Activated T-helper 2 cell treated with anti-CD3 and anti-CD28 coated beads, Interferon-gamma antibody, Interleukin-2, Interleukin-4, amounts not matched to agents 10 μg/mL and 5 μg/mL and 100 μg/mL, durations not matched to agents 14 hours and 24 hours and 36 hours (primary cell): ENCODE measurements at places on chromosomes 12 and 14.

DNA sequence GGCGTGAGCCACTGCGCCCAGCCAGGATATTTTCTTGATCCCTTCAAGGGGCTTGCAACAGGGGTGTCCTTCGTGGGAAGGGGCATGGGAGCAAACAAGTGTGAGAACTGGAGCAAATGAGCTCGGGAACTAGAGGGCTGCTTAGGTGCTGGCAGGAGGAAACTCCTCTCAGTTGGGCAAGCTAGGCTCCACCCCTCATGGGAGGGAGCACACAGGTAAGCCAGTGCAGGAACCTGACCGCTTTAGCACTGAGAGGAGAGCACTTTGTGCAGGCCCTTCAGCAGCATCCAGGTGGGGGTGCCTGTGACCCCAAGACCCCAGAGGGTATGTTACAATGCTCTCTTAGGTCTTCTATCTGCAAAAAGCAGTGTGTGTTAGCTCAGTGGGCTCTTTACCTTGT lies 755.4 kb upstream of the MDGA2 start:
- H3K4me1 ChIP-seq: no peaks in the 10 kb centered on the region
- no peak for DNase-seq
- H3K27ac ChIP-seq: no peak overlapping the region
- H3K4me3 ChIP-seq: no peak overlapping the region

DNA sequence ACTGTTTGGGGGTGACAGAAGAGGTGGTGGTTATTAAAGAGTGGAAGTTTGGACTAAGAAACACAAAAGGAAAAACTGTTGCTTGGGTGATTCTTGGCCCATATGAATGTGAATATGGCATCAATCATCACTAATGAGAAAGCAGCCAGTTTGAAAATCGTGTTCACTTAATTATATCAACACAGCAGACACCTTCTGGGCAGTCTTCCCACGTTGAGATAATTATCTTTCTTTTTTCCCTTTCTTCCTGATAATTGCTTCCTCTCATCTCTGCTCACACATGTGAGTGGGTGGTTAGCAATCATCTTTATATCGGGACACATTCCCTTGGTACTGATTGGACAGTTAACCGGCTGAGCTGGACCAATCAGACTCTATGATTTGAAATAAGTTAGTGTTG lies 539.7 kb downstream of the AACS start:
- H3K4me1 ChIP-seq: no peaks in the 10 kb centered on the region
- H3K4me3 ChIP-seq: no peak overlapping the region
- no peak overlapping the region for H3K27ac ChIP-seq

DNA sequence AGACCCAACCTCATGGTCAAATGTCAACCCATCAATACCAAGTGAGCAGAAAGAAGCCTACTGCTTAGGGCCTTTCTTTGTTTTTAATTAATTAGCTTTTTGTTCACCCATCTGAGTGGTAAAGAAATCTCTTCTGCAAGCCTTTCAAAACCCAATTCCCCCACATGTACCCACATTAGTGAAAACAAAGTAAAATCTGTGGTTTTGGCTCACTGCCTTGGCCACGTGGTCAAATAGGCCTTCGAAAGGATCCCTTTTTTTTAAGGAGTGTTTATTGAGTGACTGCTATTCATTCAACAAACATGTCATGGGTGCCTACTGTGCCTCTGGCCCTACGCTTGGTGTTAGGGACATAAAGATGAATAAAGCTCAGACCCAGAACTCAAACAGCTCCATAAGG lies 160.1 kb downstream of the NUAK1 start:
- no peaks in the 10 kb centered on the region for H3K4me1 ChIP-seq
- H3K4me3 ChIP-seq: no peak overlapping the region
- DNase-seq: no peak
- H3K36me3 ChIP-seq: no peaks in the 10 kb centered on the region

DNA sequence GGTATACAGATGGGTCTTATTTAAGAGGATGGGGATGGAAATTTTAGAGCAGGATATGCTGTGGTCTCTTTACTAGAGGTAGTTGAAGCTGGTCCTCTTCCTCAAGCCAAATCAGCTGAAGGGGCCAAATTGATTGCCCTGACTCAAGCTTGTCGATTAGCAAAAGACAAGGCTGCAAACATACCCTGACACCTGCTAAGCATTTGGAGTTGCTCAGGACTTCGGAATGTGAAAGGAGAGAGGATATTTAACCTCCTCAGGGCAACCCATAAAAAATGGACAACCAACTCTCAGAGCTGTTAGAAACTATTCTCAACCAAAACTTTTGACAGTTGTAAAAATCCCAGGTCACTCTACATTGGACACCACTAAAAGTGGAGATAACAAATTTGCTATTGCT lies 15.6 kb downstream of the PTGDR start:
- H3K4me1 ChIP-seq: peaks cover 49% of the 10 kb centered on the region
- no peaks in the 10 kb centered on the region for H3K27me3 ChIP-seq
- no peak overlapping the region for H3K27ac ChIP-seq
- H3K36me3 ChIP-seq: peaks cover 3% of the 10 kb centered on the region

DNA sequence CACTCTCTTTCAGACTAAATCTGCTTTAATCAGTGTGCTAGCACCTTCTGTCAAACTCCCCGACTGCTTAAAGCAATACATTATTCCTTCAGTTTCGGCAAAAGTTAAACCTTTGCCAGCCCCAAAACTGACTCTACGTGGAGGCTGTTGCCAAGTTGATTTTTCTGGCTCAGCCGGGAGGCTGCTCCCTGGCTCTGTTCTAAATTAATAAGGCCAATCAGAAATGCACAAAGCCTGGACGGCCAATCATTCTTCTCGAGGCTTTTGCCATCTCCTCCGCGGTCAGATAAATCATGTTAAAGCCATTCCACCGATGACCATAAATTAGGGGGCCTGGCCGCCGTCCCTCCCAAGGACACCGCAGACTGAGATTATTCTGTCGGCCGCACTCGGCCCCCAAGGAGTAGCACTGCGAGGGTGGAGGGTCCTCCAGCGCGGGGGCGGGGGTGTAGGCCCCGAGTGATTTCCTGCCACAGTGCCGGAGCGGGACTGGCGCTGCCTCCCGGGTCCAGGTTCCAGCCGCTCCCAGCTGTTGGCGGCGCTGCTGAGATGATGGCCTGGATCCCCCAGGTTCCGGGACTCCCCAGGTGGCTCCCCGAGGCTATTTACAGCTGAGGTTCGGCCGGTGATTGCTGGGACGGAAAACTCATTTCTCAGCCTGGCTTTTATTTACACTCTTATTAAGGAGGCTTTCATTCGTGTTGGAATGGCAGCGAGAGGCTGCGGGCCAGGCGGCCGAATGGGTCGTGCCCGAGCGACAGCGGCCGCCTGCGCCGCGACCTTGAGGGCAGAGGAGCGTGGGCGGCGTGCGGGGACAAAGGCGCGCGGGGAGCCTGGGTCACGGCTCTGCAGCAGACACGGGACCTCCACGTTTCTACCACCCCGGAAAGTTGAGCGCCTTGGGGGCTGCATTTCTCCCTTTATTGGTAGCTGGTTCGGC lies 165.1 kb downstream of the MON2 start:
- DNase-seq: no peak
- H3K4me3 ChIP-seq: peak overlapping the region; percentile 63
- no peaks in the 10 kb centered on the region for H3K36me3 ChIP-seq
- H3K27ac ChIP-seq: no peak overlapping the region
- H3K27me3 ChIP-seq: peaks cover 75% of the 10 kb centered on the region

DNA sequence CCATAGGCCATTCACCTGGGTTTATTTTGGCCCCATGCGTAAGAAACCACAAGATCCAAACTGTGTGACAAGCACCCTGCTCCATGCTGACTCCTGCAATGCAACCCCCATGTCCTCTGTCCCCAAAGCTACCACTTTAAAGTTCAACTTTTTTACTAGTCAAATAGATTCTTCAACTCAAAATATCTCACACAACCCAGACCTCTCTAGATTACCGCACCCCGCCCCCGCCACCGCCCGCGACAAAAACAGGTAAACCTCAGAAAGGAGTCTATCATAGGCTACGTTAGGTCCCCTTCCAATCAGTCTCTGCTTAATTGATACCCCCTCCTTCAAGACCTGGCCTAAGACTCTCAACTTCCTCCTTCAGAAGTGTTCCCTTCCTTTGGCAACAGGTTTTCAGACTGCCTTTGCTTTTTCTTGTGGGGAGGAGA lies 2.2 kb downstream of the ZFP36L1 start:
- peaks cover 52% of the 10 kb centered on the region for H3K4me1 ChIP-seq
- peak overlapping the region; percentile 92 for H3K4me3 ChIP-seq
- no peaks in the 10 kb centered on the region for H3K27me3 ChIP-seq
- H3K36me3 ChIP-seq: peaks cover 53% of the 10 kb centered on the region

DNA sequence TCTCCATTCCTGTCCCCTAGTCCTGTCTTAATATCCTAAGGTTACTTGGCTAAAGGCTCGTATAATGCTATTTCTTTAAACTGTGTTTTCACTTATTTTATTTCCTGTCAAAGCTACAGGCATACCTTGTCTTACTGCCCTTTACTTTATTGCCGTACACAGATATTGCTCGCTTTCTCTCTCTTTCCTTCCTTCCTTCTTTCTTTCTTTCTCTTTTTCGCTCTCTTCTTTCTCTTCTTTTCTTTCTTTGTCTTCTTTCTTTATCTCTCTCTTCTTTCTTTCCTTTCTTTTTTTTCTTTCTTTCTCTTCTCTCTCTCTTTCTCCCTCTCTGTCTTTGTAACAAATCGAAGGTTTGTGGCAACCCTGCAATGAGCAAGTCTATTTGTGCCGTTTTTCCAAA lies 123.9 kb upstream of the ARHGAP5 start:
- peaks cover 11% of the 10 kb centered on the region for H3K27me3 ChIP-seq
- H3K36me3 ChIP-seq: no peaks in the 10 kb centered on the region
- no peak overlapping the region for H3K4me3 ChIP-seq
- no peak overlapping the region for H3K27ac ChIP-seq
- H3K4me1 ChIP-seq: peaks cover 15% of the 10 kb centered on the region

- no peak overlapping the region for H3K27ac ChIP-seq
- DNase-seq: no peak
- H3K4me1 ChIP-seq: peaks cover 6% of the 10 kb centered on the region
- no peaks in the 10 kb centered on the region for H3K36me3 ChIP-seq
Measured at GRCh38 chr12:121116318-121117225, 16.1 kb upstream of the P2RX7 start.

GRCh38 chr12:108123402-108123801 lies 5.7 kb upstream of the WSCD2 start:
- no peak overlapping the region for H3K27ac ChIP-seq
- H3K36me3 ChIP-seq: no peaks in the 10 kb centered on the region
- peaks cover 16% of the 10 kb centered on the region for H3K27me3 ChIP-seq
- no peak for DNase-seq
- no peak overlapping the region for H3K4me3 ChIP-seq

GRCh38 chr12:112973818-112974231 lies 4.5 kb upstream of the OAS2 start:
- H3K27ac ChIP-seq: no peak overlapping the region
- peaks cover 31% of the 10 kb centered on the region for H3K36me3 ChIP-seq
- peaks cover 5% of the 10 kb centered on the region for H3K4me1 ChIP-seq
- no peak for DNase-seq

- no peak for DNase-seq
- no peaks in the 10 kb centered on the region for H3K36me3 ChIP-seq
- no peak overlapping the region for H3K4me3 ChIP-seq
Measured at GRCh38 chr14:99707921-99708320, 23.8 kb downstream of the CYP46A1 start.

- DNase-seq: no peak
- no peak overlapping the region for H3K27ac ChIP-seq
- H3K4me1 ChIP-seq: no peaks in the 10 kb centered on the region
- peaks cover 2% of the 10 kb centered on the region for H3K27me3 ChIP-seq
Measured at GRCh38 chr12:2092890-2093289, 40.1 kb downstream of the CACNA1C start.

GRCh38 chr14:38992067-38992844 lies 110.8 kb downstream of the SEC23A start:
- peaks cover 8% of the 10 kb centered on the region for H3K4me1 ChIP-seq
- no peak overlapping the region for H3K4me3 ChIP-seq
- DNase-seq: no peak
- peaks cover 1% of the 10 kb centered on the region for H3K27me3 ChIP-seq
- no peaks in the 10 kb centered on the region for H3K36me3 ChIP-seq

GRCh38 chr12:91804533-91804932 lies 341.1 kb downstream of the BTG1 start:
- no peaks in the 10 kb centered on the region for H3K27me3 ChIP-seq
- peaks cover 6% of the 10 kb centered on the region for H3K4me1 ChIP-seq
- no peak for DNase-seq
- peaks cover 16% of the 10 kb centered on the region for H3K36me3 ChIP-seq

DNA sequence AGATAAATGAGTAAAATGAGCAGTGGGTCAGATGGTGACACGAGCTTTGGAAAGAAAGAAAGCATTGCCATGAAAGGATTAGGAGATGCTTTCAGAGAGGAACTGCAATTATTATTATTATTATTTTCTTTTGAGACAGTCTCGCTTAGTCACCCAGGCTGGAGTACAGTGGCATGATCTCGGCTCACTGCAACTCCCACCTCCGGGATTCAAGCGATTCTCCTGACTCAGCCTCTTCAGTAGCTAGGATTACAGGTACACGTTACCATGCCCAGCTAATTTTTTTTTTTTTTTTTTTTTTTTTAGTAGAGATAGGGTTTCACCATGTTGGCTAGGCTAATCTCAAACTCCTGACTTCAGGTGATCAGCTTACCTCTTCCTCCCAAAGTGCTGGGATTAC lies 77.4 kb downstream of the ST8SIA1 start:
- H3K27ac ChIP-seq: no peak overlapping the region
- DNase-seq: no peak
- no peaks in the 10 kb centered on the region for H3K4me1 ChIP-seq
- no peak overlapping the region for H3K4me3 ChIP-seq
- no peaks in the 10 kb centered on the region for H3K27me3 ChIP-seq

DNA sequence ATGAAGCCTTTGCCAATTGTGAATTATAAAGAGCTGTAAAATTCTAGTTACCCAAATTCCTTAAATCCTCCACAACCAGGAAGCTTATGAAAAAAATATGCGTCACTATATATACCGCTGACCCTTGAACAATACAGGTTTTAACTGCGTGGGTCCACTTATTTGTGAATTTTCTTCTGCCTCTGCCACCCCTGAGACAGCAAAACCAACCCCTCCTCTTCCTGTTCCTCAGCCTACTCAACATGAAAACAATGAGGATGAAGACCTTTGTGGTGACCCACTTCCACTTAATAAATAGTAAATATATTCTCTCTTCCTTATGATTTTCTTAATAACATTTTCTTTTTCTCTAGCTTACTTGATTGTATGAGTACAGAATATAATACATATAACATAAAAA lies 42.2 kb downstream of the CMKLR1 start:
- H3K36me3 ChIP-seq: no peaks in the 10 kb centered on the region
- H3K27me3 ChIP-seq: peaks cover 3% of the 10 kb centered on the region
- H3K4me3 ChIP-seq: no peak overlapping the region
- DNase-seq: no peak
- H3K27ac ChIP-seq: no peak overlapping the region

DNA sequence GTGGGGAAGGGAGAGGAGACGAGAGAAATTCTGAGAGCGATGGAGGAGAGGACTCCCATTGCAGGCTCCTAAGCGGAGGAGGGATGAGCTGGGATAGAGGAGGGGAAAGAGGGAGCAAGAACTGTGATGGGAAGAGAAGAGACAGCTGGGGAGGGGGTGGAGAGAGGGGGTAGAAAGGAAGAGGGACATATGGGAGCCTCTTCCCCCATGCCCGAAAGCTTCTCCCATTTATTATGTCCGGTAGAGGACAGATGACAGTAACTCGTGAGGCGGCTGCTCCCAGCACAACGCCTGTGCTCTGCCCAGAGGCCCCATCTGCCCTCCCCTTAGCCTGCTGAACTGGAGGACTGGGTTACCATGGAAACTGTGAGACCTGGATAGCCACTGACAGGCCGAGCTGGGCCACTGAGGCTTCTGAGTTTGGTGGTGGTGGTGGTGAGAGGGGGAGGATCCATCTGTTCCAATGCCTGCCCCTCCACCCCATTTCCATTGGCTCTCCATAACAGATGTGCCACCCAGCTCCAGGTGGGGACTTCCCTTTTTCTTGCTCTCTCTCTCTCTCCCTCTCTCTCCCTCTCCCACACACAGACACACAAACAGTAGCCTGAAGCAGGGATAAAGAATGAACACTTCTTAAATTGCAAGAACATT lies 8.3 kb downstream of the CPNE6 start:
- no peak overlapping the region for H3K27ac ChIP-seq
- H3K4me3 ChIP-seq: no peak overlapping the region
- H3K27me3 ChIP-seq: no peaks in the 10 kb centered on the region
- peaks cover 27% of the 10 kb centered on the region for H3K4me1 ChIP-seq
- no peak for DNase-seq
